ENCODE measurements at places on chromosomes 2 and 18.

GRCh38 chr18:24429188-24429587 lies 2.7 kb downstream of the IMPACT start:
- no peak for DNase-seq

GRCh38 chr2:216416571-216417307 lies 4.5 kb downstream of the SMARCAL1 start:
- no peak for DNase-seq

GRCh38 chr2:148351437-148352143 lies 293.0 kb upstream of the EPC2 start:
- no peak for DNase-seq

GRCh38 chr2:119181791-119182445 lies 23.4 kb upstream of the C1QL2 start:
- DNase-seq = no peak

DNA sequence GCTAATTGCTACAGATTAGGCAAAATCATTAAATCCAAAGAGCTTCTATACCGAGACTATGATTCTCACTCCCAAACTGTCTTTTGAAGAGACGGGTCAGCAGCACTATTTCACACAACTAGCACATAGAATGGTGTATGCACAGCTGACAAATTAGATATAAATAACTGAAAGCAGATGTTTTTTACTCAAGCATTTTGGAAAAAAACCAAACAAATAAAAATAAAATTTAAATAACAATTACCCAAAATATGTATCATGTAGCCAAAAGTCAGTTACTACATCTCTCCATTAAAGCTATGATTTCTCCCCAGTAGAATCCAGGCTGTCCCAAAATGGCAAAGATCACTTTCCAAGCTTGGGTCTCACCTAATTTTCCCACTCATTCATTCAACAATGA lies 107.9 kb downstream of the TMEM163 start:
- no peak for DNase-seq

GRCh38 chr2:63434024-63435001 lies 154.0 kb downstream of the WDPCP start:
- no peak for DNase-seq

GRCh38 chr18:46080156-46080555 lies 8.1 kb upstream of the PSTPIP2 start:
- no peak for DNase-seq

- no peak for DNase-seq
Measured at GRCh38 chr2:67689186-67689585, 292.1 kb downstream of the ETAA1 start.

DNA sequence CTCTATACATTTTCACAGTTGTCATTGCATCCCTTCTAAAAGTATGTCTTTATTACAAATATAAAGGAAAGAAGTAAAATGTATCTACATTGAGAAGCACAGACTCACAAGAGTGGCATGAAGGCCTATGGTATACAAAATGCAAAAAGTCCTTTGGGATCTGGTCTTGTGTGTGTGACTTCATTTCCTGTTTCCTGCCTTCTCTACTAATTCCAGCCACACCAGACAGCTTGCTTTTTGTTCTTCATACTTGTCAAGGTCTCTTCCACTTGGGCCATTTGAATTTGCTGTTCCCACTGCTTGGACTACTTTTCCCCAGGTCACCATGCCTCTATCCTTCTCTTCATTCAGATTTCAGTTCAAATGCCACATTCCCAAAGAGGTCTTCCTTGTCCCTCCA lies 6.7 kb upstream of the PNO1 start:
- no peak for DNase-seq

DNA sequence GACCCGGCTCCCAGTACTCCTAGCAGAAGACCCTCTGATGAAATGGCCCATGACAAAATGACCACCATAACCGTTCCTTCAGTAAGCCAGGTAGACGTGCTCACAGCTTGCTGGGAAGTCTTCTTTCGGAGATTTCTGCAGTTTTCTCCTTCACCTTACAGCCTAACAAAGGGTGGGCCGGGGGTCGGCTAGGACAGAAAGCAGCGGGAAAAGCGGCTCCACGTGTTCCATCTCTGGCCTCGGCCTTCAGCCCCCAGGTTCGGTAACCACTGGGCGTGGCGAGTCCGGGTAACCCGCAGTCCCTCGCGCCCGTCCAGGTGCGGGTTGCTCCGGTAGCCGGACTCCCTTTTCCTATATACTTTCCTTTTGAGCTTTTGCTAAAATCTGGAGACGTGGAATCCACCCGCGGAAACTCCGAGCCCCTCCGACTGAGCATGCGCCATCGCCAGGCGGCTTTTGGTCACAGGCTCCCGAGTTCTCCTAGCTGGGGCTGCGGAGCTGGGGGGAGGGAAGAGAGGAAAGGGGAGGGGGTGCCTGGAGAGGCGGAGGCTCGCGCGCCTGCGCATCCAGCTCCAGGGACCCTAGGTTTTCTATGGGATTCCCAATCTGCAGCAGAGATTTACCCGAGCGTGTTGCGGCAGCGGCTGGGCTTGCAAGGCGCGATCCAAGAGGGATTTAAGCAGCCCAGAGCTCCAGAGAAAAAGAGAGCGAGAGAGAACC lies at the start of gene VSNL1:
Gene VSNL1 (plus strand): TSS at position 604 of the 720 bp plus-strand sequence. CDS start 51,379 bp downstream, outside the sequence.
- no peak for DNase-seq

GRCh38 chr2:47034973-47035609 lies 119.5 kb upstream of the MCFD2 start:
- DNase-seq = no peak

GRCh38 chr2:191298306-191298705 lies 53.1 kb downstream of the MYO1B start:
- DNase-seq = no peak

- DNase-seq = no peak
Measured at GRCh38 chr2:235140801-235141081, 188.9 kb downstream of the SH3BP4 start.

GRCh38 chr2:903223-903900 lies 47.3 kb upstream of the SNTG2 start:
- peak; percentile 22 for DNase-seq

DNA sequence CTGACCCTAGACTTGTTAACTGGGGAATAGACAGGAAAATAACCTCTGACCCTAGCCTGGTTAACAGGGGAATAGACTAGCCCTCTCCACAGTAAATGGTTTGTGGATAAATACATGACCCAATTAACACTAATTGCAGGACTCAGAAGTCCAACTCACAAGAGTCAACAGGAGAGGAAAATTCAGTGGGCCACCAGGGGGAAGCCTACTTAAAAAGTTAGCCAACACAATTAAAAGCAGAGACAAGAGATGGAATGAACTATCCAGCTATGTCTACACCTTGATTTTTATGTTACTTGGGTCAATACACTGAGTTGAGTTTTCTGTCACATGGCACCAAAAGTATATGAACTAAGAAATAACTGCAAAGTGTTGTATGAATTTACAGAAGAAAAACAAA lies 158.8 kb upstream of the SLC39A10 start:
- DNase-seq = peak; percentile 71

DNA sequence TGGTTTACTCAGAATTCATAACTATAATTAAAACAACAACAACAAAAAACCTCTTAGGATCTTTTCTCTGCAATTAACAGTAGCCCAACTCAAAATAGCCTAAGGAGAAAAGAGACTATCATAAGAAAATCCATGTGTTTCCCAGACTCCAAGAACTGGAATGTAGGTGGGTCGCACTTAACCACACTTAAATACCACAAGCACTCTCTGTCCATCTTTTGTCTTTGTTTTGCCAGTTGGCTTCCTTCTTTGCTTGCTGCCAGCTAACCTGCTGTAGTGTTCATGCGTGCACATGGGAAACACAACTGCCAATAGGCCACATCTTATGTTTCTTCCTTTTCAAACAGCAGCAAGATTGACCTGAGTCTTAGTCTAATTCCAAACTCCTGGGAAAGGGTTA lies 24.1 kb upstream of the ACVR1 start:
- no peak for DNase-seq

DNA sequence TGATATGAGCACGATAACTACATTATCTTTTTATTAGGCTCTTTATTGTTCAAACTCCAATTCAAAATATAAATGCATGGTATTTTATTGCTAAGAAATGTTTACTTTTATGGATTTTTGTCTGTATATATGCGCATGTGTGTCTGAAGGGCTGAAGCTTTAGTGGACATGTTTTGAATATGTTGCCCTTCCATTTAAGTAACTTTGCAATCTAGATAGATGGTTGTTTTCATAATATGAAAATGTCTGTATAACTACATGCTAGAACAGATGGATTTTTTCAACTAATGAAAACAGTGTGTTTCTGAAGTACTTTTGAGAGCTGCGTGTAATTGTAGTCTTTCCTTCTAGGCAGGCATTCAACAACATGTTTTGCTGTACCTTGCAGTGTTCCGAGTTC lies 18.7 kb downstream of the DCAF17 start:
- no peak for DNase-seq

GRCh38 chr2:64223055-64223454 lies 78.8 kb upstream of the PELI1 start:
- DNase-seq = no peak

GRCh38 chr2:146879882-146880281 lies 964.9 kb upstream of the ACVR2A start:
- no peak for DNase-seq

DNA sequence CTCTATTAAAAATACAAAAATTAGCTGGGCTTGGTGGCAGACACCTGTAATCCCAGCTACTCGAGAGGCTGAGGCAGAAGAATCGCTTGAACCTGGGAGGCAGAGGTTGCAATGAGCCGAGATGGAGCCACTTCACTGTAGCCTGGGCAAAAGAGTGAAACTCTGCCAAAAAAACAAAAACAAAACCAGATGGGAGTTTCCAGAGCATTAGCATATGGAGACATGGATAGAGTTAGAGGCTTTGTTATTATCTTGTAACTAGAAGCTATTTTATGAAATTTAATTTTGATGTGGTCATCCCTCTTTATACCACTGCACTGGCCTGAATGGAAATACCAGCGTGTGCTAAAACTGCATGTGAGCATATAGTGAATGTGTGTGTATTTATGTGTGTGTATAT lies 58.9 kb downstream of the TRAPPC8 start:
- no peak for DNase-seq

- DNase-seq = peak; percentile 56
Measured at GRCh38 chr18:62717169-62717924, 2.0 kb downstream of the PHLPP1 start.

DNA sequence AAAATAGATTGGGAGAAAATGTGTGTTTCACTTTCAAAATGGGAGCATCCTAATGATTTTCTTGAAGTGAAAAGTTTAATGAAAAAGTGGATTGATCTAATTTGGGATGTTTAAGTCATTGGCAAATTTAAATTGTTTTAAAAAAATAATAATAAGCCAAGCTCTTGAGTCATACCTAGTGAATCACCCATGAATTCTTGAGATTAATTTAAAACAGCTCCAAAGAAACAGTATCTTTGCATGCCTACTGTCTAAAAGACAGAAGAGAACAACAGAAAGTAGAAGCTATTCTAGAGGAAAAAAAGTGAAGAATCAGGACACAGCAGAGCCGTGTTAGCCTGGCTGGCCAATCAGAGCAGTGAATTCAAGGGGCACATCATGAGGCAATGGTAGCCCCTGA lies 7.7 kb downstream of the ACVR1C start:
- no peak for DNase-seq
